ENCODE measurements at places on chromosomes 6 and 20.

DNA sequence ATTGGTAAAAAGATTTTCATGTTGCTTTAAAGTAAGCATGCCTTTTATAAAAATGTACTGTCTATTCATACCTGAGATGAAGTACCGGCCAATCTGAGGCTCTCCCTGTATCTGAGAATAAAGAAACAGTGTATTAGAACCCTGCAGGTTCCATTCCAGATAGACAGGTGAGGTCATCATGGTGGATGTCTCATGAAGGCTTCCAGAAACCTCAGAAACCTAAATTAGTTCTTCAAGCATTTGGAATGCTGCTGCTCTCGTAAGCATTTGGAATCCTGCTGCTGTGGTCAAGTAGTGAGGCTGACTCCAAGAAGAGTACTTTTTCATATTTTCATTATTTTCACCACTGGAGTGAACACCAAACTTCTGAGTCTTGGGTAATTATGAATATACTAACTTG, 642.3 kb downstream of the MAFB start:
- no peak for DNase-seq

DNA sequence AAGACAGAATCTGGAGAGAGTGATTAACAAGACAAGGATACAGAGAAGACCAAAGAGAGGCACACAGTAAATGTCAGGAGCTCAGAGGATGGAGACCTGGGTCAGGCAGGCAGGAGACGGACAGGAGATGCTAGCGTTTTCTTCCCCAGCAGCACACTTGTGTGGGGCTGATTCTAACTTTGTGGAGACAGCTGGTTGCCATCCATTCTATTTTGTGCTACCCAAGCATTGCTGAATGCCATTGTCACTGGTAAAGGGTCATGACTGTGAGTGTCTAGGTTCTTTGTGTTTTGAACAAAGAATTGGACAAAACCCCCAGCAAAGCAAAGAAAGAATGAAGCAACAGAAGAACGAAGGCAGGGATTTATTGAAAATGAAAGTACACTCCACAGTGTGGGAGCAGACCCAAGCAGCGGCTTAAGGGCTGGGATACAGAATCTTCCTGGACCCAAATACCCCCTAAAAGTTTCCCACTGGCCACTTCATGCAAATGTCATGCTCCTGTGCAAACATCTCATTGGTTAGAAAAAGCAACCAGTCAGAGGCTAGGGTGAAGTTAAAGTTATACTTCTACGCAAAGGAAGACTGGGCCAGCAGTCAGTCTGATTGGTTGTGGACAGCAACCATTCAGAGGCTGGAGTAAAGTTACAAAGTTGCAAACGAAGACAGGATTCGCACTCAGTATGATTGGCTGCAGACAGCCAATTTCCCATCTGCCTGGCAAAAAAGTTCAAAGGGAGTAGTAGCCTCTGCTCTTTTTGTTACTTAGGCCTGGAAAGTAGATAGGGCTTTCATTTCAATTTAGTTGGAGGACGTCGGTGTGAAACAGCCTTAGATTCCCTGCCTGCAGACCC, 17.5 kb downstream of the PTK7 start:
- no peak for DNase-seq

DNA sequence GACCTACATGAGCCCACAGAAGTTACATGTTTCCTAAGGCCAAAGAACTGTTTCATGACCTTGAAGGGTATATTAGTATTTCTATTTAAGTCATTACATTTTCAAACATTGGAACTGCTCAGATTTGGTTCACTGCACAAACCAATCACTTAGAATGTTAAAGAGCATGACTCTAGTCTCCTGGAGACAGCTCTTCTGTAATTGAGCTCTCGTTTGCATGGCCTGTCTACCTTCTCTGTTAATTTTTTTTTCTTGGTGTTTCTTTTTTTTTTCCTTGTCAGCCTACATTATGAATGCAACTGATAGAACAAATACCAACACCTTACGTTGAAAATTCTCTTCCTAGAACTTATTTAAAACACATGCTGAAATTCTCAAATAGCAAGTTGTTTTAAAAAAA, 860.2 kb upstream of the MAP3K7 start:
- DNase-seq, result no peak

GRCh38 chr6:165760126-165760802, 97.2 kb upstream of the PDE10A start:
- no peak for DNase-seq

DNA sequence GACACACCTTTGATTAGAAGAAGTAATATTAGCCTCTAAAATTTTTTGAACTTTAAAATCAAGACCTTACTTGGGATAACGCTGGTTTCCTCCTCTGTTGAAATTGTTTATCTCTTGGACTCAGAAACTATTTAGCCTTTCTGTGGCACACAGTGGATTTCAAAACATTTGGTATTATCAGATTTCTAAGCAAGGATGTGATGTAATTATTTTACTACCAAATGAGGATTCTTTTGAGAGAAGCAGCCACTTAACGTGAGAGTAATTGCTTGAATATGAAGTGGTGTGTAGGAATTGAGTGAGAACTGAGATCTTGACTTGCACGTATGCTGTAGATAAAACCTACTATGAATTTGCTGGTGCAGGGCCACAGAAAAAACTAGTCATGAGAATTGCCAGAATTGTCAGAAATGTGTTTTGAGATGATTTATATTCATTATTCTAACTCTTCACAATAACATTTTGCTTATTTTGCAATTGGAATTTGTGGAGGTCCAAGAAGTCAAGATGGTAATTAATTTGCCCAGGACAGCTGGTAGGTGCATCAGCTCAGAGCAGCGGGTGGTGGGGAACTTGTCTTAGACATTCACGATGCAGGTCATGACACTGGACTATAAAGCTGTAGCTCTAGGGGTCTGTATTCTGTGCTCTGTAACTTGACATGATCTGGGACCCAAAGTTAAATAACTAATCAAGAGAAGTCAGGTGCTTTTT, 53.4 kb downstream of the AKAP12 start:
- DNase-seq, result no peak
